GM18507 (cell line): ENCODE measurements at places on chromosomes 1 and 21.

- DNase-seq: no peak
Measured at GRCh38 chr1:202966006-202966898, 805 bp downstream of the CYB5R1 start.

DNA sequence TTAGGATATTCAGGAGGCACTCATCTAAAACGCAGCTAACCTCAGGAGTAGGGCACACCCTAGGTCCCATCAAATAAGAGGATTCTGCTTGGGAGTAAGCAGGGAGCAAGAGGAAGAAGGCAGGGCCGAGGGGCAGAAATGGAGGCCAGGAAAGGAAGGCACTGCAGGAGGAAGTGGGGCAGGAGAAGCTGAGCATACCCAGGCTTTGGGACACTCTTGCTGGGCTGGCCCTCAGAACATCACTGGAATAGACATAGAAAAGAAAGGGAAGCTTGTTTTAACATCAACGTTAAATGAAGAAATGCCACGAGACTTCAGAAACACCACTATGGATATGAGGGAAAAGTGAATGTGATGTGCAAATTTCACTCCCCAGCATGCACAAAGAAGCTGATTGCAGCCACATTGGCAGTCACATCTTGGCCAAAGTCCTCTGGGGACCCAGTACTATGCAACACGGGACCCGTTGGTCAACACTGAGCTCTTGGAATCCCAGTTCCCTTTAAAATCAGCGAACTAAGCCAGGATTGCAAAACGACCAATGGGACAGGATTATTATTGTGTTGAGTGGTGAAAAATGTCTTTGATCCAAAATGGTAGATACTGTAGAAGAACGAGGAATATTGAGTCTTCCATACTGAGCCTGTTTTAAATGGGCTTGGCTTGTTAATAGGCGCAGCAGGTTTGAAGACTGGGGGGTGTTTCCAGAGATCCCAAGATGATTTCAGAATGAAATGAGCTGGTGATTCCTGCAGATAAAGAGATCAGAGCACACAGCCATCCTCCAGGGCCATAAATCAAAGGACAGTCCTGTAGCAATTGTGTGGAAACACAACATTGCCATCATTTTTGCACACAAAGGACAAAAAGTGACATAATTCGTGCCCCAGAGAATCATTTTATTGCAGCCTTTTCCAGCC, 152.4 kb downstream of the TOMM20 start:
- no peak for DNase-seq

GRCh38 chr1:161962091-161962887, 61.4 kb downstream of the OLFML2B start:
- peak; percentile 36 for DNase-seq

DNA sequence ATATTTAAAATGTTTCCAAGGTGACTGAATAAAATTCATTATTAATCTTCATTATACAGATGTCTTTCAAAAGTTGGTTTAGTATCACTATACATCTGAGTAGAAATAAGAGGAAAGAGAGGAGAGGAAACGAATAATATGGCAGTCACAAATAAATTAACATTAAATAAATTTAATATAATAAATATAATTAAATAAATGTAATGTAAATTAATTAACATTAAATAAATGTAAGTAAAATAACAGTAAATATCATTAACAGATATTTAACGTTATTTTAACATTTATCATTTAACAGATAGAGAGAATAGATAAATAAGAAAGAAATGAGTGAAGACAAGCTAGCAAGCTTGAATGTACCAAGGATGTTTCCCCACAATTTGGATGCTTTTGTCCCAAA, 592.7 kb downstream of the NEGR1 start:
- no peak for DNase-seq

GRCh38 chr1:155910621-155911121, 478 bp downstream of the RIT1 start:
- DNase-seq: no peak

- DNase-seq: no peak
Measured at GRCh38 chr1:225653463-225654276, 747 bp upstream of the ENAH start.

DNA sequence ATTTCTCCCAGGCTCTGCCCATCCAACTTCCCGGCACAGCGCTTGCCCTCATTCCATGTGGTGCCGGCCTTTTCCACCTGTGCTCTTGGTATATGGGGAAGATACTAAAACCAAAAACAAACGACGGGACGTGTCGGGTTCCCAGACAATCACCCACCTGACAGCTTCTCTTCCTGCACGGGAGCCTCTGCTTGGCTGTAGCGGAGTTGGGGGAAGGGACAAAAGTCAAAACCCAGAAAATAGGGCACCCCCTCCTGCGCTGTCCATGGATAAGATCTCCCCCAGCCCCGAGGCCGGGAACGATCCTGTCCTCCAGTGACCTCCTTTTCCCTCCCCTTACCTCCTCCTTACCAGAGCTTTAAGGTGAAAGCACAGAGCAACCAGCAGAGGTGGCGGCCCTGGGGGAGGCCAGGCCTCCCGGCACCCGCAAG, 640 bp downstream of the JTB start:
- no peak for DNase-seq

DNA sequence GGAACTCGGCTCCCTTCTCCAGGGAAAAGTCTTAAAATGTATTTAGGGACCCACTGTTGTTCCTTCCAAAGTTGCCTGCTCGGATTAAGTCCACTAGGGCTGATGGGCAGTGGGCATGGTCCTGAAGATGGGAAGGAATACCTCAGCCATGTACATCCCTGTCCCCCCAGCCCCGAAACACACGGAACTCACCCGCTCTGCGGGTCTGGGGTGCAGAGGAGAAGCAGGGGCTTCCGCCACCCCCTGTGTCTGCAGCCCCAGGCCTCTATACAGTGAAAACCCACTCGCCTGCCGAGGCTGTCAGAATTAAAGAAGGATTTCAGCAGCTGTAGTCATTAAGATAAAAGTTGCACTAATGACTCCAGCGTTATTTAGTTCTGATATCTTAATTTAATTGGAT, 212.6 kb upstream of the VAMP3 start:
- DNase-seq: no peak

- DNase-seq: no peak
Measured at GRCh38 chr1:85584923-85585322, 4.4 kb downstream of the CCN1 start.

GRCh38 chr1:66729523-66729922, 22.7 kb upstream of the DYNLT5 start:
- no peak for DNase-seq

- DNase-seq: no peak
Measured at GRCh38 chr1:108962681-108963051, 618 bp downstream of the CLCC1 start.

- no peak for DNase-seq
Measured at GRCh38 chr1:25927521-25928265, 21.5 kb upstream of the STMN1 start.

DNA sequence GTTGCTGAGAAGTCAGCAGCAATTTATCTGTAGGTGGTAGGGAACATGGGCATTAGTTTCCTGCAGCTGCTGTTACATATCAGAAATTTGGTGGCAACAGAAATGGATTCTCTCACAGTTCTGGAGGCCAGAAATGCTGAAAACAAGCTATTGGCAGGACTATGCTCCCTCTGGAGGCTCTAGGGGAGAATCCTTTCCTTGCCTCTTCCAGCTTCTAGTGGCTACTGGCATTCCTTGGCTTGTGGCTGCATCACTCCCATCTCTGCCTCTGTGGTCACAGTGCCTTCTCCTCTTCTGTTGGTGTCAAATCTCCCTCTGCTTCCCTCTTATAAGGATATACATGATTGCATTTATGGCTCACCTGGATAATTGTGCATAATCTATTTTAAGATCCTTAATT, 2.5 kb upstream of the SFT2D2 start:
- DNase-seq: no peak

DNA sequence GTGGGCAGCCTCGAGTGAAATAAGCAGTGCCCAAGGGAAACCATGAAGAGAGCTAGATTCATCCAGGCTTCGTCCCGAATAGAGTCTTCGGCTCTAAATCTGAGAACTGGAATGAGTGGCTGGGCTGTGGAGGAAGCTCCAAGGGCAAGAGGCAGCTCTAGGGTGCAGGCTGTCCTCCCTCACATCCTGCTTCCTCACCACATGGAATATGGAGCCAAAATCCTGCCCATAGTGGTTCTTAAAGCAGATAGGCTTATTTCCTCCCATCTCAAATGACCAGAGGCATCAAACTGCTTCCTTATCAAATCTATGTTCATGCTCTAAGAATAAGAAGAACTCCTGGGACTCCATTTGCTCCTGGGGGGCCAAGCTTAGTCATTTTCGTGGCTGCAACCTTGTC, 2.5 kb downstream of the IL24 start:
- DNase-seq: no peak

DNA sequence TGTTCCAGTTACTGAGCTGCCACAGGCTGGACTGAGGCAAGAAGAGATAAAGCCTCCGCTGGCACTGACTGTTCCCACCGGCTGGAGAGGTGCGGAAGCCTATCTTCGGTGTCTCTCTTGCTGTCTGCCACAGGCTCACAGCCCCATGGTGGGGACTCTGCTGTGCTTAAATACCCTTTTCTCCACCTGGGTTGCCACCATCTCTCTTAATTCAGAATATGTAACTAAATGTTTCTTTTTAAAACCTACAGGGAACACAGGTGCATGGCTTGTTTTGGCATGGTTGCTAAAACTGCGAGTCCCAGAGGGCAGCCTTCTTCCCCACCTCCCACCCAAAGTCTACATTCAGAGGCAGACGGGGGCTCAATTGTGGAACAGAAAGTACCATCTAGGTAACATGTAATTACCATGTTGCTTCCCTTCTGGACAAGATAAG, 8.1 kb upstream of the LBR start:
- DNase-seq: no peak

DNA sequence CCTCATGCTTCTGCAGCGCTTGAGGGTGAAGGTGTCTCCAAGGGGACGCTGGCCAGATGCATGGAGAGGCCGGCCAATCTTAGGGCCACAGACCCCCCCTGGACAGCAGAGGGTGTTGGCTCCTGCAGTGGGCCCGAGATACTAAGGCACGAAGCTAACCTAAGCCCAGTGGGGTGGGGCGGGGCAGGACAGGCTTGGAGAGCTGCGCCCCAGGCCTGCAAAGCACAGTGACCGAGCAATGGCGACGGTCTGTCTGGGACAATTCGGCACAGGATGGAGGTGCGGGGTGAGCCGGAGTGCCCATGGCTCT, 1.3 kb downstream of the FNDC10 start:
- DNase-seq: no peak

DNA sequence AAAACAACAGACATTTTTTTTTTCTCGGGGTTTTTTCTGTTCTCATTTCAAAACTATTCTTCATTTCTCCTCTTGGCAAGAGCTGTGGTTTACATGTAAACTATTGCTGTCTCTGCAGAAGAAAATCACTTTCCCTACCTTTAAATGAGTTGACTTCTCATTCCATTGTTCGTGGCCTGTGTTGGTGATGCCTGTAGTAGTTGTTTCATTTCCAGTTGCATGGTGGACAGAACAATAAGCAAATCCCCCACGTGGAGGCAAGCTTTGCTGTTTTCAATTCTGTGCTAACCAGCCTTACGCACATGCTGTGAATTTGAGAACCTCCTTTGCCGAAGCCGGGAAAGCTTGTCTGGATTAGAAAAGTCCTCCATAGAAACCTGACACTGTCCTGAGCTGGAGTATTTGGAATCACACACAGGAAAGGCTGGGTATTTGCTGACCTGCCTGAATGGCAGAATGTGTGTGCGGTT, 26.2 kb upstream of the MAP3K7CL start:
- DNase-seq: no peak

- no peak for DNase-seq
Measured at GRCh38 chr21:42042651-42043050, 28.5 kb upstream of the UMODL1 start.

GRCh38 chr1:5317391-5317790, 663.0 kb downstream of the AJAP1 start:
- DNase-seq: no peak

DNA sequence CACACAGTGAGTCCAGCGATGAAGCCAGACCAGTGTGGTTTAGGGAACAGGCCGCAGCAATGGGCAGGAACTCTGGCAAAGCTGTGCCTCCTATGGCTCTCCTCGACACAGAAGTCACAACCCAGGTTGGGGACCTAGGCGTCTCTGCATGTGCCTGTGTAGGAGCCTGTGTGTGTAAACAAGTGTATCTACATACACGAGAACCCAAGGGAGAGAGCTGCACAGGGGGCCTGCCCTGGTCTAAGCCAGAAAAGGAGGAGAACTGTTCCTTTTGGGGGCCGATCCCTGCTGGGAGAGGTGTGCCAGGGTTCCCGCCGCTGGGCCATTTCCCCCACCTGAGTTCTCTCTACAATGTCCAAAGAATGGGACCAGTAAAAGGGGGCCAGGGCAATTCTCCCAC, 56.0 kb downstream of the CD247 start:
- no peak for DNase-seq

- DNase-seq: no peak
Measured at GRCh38 chr21:40706176-40706575, 140.8 kb downstream of the DSCAM start.

DNA sequence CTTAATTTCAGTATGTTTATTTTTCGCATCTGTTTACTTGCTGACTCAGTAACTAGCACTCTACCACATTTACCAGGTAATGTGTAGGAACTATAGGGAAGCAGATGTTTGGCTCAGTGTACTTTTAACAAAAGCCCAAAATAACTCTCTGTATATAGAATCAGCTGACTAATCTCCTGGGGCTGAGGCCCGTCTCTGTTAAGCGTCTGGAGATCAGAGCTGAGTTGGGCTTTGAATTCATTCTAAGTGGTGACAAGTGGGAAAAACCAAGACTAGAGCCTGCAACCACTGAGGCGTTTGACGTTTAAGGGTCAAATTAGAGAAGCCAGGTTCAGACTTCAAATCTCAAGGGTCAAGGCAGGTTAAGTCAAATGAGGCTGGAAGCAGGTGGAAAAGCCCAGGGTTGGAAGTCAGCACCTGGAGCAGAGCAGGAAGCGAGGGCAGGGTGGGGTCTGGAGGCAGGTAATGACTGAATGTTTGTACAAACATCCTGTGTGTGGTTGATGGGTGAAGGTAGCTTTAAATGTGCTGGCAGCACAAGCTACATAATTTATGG, 56.8 kb upstream of the LYST start:
- no peak for DNase-seq

GRCh38 chr1:83818916-83819315, 180.0 kb downstream of the TTLL7 start:
- DNase-seq: no peak

DNA sequence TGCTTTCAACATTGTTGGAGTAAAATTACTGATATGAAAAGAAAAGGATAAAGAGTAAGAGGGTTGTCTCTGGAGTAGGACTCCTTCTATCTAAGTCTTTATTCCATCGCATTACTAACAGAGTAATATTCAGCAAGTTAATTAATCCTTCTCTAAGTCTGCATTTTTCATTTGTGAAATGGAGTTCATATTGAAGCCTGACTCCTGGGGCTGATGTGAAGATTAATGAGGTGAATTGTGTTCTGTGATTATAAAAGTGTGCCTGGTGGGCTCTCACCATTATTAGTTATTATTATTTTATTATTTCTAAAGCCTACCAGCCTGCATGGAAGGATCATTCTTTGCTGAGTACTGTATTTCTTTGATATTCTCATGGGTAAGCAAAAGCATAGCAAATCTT, 1096.7 kb downstream of the KCNT2 start:
- no peak for DNase-seq

DNA sequence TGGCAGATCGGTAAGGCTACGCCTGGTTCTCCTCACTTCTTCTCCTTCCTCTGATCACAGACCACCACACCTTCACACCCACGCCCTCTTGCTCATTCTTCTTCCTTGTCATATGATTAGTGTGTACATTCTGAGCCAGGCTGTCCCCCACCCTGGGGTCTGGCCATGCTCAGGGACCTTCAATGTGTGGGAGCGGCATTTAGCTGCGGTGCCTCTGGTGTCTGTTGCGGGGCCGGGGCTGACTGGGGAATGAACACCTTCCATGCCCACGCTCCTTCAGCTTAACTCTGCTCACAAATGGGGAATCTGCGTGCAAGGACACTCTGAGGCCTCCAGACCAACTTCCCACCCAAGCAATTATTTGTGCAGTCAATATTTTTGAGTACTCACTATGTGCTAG, 29.4 kb downstream of the QSOX1 start:
- no peak for DNase-seq
